Stimulated activated CD4-positive, alpha-beta T cell treated with anti-CD3 and anti-CD28 coated beads, Interleukin-1b, Interleukin-23, amount 100 ng/mL, for 1 hour (primary cell): ENCODE measurements at places on chromosomes 6 and 20.

DNA sequence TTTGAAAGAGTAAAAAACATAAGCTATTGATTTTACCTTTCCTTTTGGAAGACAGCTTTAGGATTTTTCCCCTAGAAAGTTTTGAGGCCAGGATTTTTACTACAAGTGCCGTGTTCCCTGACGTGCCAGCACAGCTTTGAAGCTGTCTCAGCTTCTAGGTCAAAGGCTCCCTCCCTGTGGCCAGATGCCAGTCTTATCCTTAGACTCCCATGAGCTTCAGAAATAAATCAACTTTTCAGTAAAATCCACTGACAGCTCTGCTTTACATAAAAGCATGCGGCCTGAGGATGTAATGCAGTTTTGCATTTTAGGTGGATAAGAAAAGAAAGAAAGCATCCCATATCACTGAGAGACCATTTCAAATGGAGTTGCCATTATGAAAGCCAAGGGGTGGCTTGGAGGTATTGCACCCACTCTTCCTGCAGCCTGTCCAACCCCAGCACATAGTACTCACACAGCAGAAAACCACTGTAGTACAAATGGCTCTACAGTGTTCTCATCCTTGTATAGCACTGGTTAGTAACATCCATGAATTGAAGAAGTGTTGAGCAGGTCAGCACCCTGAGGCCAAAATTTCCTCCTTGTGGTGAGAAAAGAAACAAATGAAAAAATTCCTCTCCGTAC, 15.2 kb upstream of the ATXN1 start:
- no peak for DNase-seq

DNA sequence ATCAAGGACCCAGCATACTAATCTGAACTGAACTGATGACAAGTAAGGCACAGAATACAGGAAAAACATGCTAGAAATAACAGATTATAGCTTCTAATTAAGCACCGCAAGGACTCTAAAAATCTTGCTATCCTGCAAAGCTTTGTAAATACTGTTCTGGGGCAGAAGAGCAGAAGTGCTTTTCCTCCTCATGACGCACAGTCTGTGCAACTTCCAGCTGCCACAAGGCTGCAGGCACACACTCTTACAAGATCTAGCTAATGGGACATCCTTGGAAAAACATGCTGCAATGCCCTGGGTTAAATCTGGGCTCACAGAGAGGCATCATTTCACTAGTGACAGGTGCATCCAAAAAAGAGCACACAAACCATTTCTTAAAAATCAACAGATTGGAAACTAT, 188.6 kb downstream of the GJA10 start:
- DNase-seq, result no peak

- no peak for DNase-seq
These were observed 102.6 kb downstream of the CD109 start for GRCh38 chr6:73798592-73798991.

DNA sequence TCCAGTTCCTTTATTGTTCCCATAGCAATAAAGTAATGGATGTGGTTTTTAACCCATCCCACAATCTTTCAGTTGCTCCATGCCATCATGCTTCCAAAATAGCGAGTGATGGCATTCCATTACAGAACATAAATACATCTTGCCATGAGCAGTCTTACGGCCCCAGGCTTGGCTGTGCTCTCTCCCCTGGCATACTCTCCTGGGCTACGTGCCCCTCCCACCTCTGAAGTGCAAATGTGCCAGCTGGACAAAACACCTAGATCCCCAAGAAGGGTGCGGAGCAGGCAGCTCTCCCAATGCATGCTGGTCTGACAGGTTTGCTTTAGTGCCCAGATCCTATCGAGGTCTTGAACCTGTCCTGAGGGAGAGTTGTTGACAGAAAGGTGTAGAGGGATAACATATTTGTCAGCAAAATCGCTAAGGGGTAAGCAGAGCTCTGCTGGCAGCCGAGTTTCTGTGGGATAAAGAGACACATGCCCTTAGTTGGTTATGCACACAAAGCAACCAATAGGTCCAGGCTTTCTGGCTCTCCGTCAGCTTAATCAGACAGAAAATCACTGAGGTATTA, 43.9 kb upstream of the PAX1 start:
- no peak for DNase-seq

GRCh38 chr6:135555550-135555949, 58.0 kb upstream of the AHI1 start:
- DNase-seq, result no peak
